Activated T-cell treated with anti-CD3 and anti-CD28 coated beads, Interleukin-2, amount 50 U/mL, for 24 hours (primary cell): ENCODE measurements at places on chromosomes 11 and 22.
A peak's percentile ranks its signal among the peaks of the same experiment; 100 is the strongest.

DNA sequence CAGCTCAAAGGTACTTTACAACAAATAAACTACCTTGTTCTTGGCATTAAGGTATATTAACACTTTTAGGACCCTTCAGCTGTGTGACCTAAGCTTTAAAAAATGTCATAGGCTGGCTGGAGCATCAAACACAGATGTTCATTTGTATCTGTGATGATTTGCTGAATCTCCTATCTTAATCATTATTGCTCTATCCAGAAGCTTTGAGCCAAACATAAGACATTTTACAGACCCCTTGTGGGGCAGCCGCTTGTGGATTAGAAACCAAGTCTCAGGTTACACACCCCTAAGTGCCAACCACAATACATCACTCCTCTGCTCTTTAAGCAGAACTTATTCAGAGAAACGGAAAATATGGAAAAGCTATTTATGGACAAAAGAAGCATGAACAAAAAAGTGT, 394.2 kb upstream of the CCDC90B start:
- H3K27ac ChIP-seq = no peak overlapping the region
- no peak for DNase-seq
- no peaks in the 10 kb centered on the region for H3K36me3 ChIP-seq
- H3K27me3 ChIP-seq = peaks cover 5% of the 10 kb centered on the region
- no peak overlapping the region for H3K4me3 ChIP-seq
- H3K4me1 ChIP-seq = no peaks in the 10 kb centered on the region

GRCh38 chr11:14414470-14415461, 55.8 kb upstream of the RRAS2 start:
- peak overlapping the region; percentile 95 for H3K27ac ChIP-seq
- peak; percentile 71 for DNase-seq
- no peaks in the 10 kb centered on the region for H3K27me3 ChIP-seq
- peaks cover 41% of the 10 kb centered on the region for H3K4me1 ChIP-seq
- H3K4me3 ChIP-seq = peak overlapping the region; percentile 58

DNA sequence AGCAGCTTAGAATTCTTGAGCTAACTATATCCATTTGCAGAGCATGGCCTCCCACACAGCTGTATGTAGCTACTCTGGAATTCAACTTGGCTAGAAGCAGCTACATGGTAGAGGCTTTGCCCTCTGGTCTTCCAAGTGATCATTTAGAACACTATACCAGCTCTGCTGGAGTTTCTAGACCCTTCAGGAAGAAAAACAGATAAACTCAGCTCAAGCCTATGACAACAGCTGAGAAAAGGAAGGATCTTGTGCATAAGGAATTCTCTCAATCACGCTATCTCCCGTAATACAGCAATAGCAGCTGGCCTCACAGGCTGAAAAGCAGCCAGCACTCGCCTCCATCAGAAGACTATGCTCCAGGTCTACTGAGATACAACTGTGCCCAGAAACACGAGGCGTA, 50.6 kb upstream of the APOA1 start:
- H3K36me3 ChIP-seq = peaks cover 50% of the 10 kb centered on the region
- no peak for DNase-seq

DNA sequence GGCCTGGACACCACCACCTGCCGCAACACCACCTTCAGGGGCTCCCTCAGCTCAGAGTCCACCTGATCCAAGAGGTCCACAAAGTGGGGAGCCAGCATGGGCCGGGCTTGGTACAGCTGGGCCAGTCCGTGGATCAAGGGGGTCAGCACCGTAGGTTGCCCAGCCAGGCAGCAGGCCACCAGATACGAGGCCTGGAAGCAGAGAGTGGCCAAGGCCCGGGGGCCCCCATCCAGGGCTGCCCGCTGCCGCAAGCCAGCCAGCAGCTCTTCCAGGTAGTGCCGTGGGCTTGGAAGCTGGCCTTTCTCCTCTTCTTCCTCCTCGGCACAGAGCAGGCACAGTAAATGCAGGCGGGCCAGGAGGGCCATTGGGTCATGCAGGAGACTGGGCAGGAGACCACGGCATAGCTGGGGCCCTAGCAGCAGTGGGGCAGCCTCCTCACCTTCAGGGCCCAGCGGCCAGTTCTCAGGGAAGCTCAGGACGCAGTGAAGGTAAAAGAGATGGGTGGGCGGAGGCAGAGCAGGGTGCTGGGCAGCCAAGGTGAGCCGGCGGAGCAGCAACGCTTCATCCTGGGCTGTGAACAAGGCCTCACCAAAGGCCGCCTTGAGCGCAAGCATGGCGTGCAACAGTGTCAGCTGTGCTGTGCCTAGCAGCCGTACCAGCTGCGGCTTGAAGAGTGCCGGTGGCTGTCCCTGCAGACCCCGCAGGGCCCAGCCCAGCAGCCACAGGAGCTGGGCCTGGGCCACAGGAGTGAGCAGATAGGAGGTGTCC, 1.7 kb downstream of the AP5B1 start:
- no peak for DNase-seq
- peak overlapping the region; percentile 87 for H3K4me3 ChIP-seq
- H3K4me1 ChIP-seq = peaks cover 35% of the 10 kb centered on the region
- H3K36me3 ChIP-seq = peaks cover 37% of the 10 kb centered on the region
- H3K27ac ChIP-seq = no peak overlapping the region

- H3K4me3 ChIP-seq = no peak overlapping the region
- no peaks in the 10 kb centered on the region for H3K36me3 ChIP-seq
- H3K27ac ChIP-seq = no peak overlapping the region
- DNase-seq = no peak
- no peaks in the 10 kb centered on the region for H3K4me1 ChIP-seq
Observed at GRCh38 chr11:30358536-30358935, 35.6 kb downstream of the ARL14EP start.

- no peak for DNase-seq
- no peak overlapping the region for H3K27ac ChIP-seq
- H3K27me3 ChIP-seq = no peaks in the 10 kb centered on the region
- H3K36me3 ChIP-seq = peaks cover 55% of the 10 kb centered on the region
- H3K4me3 ChIP-seq = no peak overlapping the region
- H3K4me1 ChIP-seq = peaks cover 54% of the 10 kb centered on the region
Observed at GRCh38 chr11:35683728-35684339, 21.3 kb downstream of the TRIM44 start.

DNA sequence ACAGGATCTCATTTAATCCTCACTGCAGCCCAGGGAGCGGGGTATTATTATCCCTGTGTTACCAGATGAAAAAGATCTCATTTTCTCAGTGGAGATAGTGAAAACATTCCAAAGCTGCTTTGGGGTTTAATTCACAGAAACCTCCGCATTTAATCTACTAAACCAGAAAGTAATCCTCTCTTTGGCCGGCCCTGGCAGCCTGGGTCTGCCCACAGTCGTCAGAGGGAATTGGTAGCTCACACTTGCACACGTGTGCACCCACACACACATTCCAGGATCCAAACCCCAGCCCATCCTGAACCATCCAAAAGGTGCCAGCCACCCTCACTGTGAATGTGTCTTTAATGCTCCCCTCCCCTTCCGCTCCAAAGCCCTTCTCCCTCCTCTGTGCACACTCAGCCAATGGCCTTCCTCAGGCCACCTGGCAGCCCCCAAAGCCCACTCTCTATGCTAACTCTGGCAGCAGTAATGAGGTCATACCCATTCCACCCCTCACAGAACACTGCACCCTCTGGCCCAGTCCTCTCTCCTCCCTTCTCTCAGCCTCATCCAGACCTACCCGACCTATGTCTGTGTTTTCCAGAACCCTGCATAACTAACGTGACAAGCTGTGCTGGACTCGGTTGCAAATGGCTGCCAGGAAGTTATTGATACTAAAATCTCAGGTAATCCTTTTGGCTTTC, 466.2 kb downstream of the SOX6 start:
- no peak overlapping the region for H3K27ac ChIP-seq
- H3K4me1 ChIP-seq = no peaks in the 10 kb centered on the region
- no peaks in the 10 kb centered on the region for H3K36me3 ChIP-seq
- H3K4me3 ChIP-seq = no peak overlapping the region
- no peaks in the 10 kb centered on the region for H3K27me3 ChIP-seq

DNA sequence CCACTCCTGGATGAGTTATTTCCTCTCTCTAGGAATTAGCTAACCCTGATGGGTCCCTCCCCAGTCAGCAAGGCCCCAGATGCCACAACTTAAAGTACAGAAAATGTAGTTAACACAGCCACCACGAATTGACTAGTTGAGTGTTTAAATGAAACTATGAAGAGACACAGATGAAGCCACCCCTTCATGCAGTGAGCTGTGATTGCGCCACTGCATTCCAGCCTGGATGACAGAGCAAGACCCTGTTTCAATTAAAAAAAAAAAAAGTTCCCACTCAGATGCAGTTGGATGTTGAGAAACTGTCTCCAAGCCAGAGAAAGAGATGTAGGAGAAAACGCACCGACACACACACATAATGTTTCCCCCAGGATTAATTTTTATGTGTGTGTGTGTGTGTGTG, 53.3 kb downstream of the SCN3B start:
- H3K4me1 ChIP-seq = no peaks in the 10 kb centered on the region
- DNase-seq = no peak
- H3K36me3 ChIP-seq = peaks cover 71% of the 10 kb centered on the region
- no peak overlapping the region for H3K4me3 ChIP-seq
- H3K27ac ChIP-seq = no peak overlapping the region

DNA sequence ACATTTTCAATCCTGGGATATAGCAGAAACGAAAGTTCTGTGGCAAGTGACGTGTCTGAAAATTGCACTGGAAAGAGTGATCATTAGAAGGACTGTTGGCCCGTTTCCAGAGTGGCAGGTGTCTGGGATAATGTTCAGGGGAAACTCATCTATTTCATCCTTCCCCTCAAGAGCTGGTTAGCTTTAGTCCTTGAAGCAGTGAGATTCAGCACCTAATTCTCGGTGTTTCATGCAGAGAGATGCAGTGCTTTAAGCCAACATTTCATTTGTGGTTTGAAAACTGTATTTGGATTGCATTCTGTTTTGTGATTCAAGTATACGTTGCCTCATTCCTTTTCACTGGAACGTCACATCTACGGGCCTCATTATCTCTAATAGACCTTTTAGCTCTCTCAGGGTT, 205.0 kb upstream of the RAG2 start:
- H3K27ac ChIP-seq = no peak overlapping the region
- no peak for DNase-seq
- H3K4me1 ChIP-seq = no peaks in the 10 kb centered on the region
- H3K27me3 ChIP-seq = no peaks in the 10 kb centered on the region
- no peak overlapping the region for H3K4me3 ChIP-seq
- no peaks in the 10 kb centered on the region for H3K36me3 ChIP-seq

DNA sequence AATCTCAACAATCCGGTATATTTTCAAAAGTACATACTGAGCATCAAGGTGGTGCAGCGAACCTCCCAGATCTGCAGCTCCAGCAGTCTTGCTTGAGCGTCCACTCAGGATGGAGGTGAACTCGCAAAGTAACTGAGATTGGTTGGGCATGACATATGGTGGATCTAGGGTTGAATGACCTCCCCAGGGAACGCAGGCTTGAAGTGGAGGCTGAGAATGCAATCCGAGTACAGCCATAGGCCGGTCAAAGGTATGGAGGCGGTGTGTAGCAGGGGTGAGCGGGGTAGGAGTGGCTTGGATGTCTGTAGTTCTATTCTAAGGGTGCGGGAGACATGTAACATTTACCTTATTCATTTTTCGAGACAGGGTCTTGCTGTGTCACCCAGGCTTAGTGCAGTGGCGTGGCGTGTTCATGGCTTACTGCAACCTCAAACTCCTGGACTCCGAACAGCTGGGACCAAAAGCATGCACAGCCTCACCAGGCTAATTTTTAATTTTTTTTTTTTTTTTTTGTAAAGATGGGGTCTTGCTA, 631 bp upstream of the C22orf39 start:
- H3K36me3 ChIP-seq = peaks cover 82% of the 10 kb centered on the region
- H3K4me3 ChIP-seq = peak overlapping the region; percentile 93
- H3K4me1 ChIP-seq = peaks cover 50% of the 10 kb centered on the region
- H3K27ac ChIP-seq = peak overlapping the region; percentile 96
- H3K27me3 ChIP-seq = no peaks in the 10 kb centered on the region

DNA sequence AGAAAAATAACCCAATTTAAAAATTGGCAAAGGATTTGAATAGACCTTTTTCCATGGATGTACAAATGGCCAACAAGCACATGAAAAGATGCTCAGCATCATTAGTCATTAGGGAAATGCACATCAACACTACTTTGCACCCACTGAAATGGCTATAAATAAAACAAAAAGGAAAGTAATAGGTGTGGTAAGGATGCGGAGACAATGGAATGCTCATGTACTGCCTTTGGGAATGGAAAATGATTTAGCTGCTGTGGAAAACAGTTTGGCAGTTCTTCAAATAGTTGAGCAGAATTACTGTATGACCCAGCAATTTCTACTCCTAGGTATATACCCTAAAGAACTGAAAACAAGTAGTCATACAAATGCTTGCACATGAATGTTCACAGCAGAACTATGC, 37.4 kb downstream of the LARGE2 start:
- peaks cover 2% of the 10 kb centered on the region for H3K4me1 ChIP-seq
- H3K4me3 ChIP-seq = no peak overlapping the region
- peaks cover 46% of the 10 kb centered on the region for H3K36me3 ChIP-seq
- no peak for DNase-seq

DNA sequence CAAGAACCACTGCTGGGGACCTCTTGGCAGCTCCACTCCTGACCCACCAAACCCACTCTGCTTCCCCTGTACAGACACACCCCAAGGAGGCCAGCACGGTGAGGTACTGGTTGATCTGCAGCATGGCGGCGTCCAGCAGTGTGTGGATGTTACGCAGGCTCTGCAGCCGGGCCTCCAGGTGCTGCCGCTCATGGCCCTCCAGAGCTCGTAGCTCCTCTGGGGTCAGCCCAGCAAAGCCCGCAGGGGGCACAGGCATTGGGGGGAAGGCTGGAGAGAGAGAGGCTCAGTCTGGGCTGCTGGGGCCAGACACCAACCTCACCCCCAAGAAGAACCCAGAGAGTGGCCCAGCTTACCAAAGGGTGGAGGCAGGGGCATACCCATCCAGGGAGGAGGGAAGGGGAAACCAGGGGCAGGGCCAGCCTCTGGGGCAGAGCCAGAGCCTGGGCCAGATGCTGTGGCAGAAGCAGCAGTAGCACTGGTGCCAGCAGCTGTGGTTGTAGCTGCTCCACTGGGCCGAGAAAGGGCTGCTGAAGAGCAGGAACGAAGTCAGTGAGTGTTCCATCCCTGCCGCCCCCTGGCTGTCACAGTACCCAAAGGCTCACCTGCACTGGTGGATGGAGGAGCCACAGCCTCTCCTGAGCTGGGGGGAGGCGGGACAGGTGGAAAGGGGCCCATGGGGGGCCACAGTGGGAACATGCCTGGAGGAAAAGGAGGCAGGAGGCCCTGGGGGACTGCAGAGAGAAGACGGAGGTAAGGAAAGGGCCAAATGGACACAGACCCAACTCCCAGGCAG, 4.5 kb downstream of the SYVN1 start:
- peaks cover 18% of the 10 kb centered on the region for H3K4me1 ChIP-seq
- H3K27me3 ChIP-seq = no peaks in the 10 kb centered on the region
- no peak overlapping the region for H3K4me3 ChIP-seq
- DNase-seq = peak; percentile 27
- H3K27ac ChIP-seq = no peak overlapping the region

DNA sequence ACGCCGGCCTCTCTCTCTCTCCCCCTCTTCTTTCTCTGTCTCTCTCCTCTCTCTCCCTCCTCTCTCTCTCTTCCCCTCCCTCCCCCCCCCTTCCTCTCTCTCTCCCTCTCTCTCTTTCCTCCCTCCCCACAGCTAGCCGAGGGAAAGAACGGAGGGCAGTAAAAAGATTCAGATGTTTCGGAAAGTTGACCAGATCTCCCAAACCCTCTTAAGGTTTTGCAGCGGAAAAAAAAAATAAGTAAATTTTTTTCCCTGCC, 195 bp upstream of the ALX4 start:
- no peaks in the 10 kb centered on the region for H3K36me3 ChIP-seq
- H3K4me1 ChIP-seq = peaks cover 26% of the 10 kb centered on the region
- DNase-seq = no peak
- H3K27me3 ChIP-seq = peaks cover 96% of the 10 kb centered on the region
